Activated CD4-positive, alpha-beta T cell treated with anti-CD3 and anti-CD28 coated beads, Interleukin-2, amount 10 ng/mL, durations not matched to agents 7 days and 5 days (primary cell): ENCODE measurements at places on chromosomes 5 and 9. TPM values are rescaled to one million over a fixed set of nuclear protein-coding genes. Genes with fewer than 3 reads are reported as not detected.

The CD274 gene
- total RNA-seq: 10.7 TPM

The TLR4 gene
- total RNA-seq: not detected

The FBP2 gene
- not detected for total RNA-seq

- no peak for DNase-seq
Observed at GRCh38 chr5:20340126-20340525, 352.1 kb upstream of the CDH18 start.

- DNase-seq: no peak
Observed at GRCh38 chr5:135996611-135997010, 32.2 kb upstream of the TGFBI start.

DNA sequence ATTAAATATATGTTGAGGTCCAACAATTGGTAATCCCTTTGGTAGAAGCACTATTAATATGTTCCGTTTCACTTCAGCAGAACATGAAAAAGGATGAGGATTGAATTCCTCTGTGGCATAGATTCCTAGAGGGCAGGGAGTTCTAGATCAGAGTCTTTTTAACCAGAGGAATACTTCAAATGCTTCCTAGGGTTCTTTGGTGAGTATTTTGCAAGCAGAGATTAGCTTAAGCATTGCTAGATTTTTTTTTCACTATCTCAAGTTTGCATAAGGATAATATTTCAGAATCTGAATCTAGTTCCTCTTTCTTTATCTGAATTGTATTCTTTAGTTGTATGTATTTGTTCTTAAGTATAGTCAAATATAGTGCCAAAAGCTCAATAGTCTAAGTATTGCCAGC lies 116.6 kb upstream of the ADAMTSL1 start:
- DNase-seq: no peak

DNA sequence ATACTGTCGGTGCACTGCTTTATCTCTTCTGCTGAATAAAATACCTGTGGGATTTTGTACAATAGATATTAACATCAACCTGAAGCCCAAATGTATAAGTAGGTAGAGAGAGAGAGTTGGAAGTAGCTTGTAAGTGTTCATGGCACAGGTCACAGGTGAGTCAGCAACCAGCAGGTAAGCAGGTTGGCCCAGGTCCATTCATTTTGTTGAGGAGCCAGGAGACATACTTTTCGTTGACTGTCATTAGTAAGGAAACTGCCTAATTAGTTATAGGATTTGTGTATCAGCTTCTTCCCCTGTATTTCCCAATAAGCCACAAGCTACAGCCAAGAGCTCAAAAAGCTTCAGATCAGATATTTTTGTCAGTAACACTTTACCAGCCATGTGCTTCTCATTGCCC lies 650.8 kb downstream of the IRX1 start:
- DNase-seq: no peak

- no peak for DNase-seq
Observed at GRCh38 chr5:136528481-136529030, 163.2 kb upstream of the TRPC7 start.

GRCh38 chr5:67401172-67401571 lies 204.6 kb upstream of the CD180 start:
- DNase-seq: no peak

DNA sequence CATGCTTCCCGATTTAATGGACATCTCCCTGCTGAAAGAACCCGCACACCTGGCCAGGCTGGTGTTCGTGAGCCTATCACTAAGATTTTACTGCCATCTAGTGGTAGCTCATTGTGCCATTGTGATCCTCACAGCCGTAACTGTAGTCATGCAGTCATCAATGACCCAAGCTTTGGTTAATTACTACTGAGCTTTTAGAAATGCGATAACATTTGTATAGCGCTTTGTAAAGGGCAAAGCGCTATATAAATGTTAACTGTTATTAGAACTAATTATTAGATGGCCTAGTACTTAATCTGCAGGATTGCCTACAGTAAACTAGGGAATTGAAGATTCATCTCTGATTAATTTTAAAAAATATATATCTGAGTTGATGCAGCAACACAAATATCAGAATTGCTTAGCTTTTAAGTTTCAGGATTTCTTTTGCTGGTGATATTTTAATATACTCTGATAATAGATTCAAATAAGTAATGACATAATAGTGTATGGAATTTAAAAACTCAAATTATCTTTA lies 90.2 kb downstream of the HACD4 start:
- peak; percentile 73 for DNase-seq
